ENCODE measurements at places on chromosomes 12 and 14.

DNA sequence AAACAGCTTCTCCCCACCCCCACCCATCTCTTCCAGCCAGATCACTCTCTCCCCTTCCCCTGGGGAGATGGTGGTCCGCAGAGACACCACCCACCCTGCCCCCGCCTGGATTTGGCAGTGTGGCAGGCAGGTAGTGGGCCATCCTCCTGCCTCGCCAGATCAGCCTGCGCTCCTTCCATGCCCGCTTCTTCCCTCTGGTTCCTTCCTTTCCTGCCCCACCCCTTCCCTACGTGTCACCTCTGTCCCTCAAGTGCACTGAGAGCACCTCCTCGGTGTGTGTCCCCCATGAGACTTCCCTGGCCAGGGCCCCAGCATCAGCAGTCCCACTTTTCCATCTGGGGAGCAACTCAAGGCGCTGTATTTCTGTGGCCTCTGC, 632 bp downstream of the NYNRIN start:
- no peak for DNase-seq

GRCh38 chr14:101810897-101811621, 49.5 kb downstream of the PPP2R5C start:
- no peak for DNase-seq

- no peak for DNase-seq
Observed at GRCh38 chr12:101777485-101777884, 38.2 kb upstream of the SYCP3 start.

DNA sequence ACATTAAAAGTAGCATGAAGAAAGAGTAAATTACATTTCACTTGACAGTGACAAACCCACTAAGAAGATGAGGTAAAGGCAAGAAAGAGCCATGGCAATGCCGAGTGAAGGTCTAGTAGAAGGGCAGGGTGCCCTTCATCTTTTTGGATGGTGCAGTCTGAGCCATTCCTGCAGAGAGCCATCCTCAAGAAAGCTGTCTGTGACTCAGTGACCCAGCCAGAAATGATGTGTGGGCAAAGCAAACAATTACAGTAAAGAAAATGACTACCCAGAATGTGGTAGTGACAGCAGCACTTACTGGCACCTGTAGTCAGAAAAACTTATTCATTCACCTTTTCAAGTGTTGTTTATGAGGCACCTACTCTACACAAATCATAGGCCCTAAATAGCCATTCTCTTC, 281.7 kb downstream of the DUSP6 start:
- no peak for DNase-seq

GRCh38 chr14:91723501-91723900, 8.4 kb downstream of the CATSPERB start:
- no peak for DNase-seq

- no peak for DNase-seq
Observed at GRCh38 chr12:19273482-19274330, 144.2 kb downstream of the PLEKHA5 start.

- no peak for DNase-seq
Observed at GRCh38 chr12:28089338-28089737, 100.9 kb upstream of the CCDC91 start.

DNA sequence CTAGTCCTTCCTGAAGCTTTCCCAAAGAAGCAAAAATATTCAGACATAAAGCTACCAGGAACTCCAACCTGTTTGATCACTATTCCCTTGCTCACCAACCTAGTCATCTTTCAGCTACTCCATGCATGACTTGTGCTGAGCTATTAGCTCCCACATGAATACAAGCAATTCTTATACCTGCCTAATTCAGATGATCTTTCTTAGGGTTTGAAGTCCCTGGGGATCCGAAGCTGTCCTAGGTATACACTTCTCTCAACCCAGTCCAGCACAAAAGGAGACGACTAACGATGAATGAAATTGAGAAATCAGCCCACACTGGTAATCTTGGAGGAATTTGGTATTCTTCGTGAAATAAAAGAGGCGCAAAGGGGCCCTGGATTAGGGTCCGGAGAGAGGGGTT, 631 bp upstream of the PTGR2 start:
- no peak for DNase-seq

- no peak for DNase-seq
Observed at GRCh38 chr12:4268329-4269181, 5.0 kb upstream of the CCND2 start.

DNA sequence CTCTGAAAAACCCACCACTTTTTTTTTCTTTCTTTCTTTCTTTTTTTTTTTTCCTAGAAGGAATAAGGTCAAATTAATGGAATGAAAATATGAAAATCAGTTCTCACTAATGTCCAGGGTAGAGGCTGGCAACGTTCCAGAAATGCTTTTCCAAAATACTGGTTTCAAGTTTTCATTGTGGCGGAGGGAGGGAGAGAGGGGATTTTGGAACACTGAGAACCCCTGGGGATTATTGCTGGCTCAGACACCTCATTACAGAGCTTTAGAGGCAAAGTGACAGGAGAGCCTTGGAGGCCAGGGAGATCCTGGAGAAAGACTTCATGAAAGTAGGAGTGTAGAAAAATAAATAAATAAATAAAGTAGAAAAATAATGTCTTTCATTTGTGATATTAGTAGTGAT, 45.4 kb downstream of the ALX1 start:
- DNase-seq, result no peak

DNA sequence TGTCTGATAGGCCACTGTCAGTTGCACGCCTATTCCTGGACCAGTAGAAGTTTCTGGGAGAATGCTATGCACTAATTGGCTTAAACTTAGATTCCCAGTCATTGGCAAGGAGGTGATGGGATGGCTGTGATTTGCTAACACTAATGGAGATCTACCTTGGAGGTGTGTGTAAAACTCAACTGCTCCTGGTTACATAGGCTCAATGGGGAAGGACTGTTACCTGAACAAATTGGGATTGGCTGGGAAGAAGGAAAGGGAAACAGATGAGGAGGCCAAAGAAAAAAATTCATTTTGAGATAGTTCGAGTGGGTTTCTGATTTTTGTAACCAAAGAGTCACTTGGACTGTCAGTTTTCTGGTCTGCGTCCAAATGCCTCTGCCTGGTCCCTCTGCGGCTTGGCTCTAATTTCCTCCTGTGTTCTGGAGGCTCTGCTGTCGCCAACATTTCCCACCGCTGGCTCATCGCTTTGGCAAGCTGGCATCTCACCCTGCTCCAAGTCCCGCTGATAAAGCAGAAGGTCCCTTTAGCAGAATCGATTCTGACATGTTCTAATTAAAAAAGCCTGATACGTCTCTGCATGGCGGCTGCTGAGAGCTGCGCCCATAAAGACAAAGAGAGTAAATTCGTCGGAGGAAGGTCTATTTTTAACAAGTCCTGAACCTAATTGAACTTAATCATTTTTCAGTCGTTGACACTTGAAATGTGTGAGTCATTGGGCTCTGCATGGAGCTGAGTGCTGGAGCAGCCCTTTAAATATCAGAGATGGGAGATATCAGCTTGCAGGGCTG, 2.0 kb upstream of the CCDC63 start:
- DNase-seq, result no peak

DNA sequence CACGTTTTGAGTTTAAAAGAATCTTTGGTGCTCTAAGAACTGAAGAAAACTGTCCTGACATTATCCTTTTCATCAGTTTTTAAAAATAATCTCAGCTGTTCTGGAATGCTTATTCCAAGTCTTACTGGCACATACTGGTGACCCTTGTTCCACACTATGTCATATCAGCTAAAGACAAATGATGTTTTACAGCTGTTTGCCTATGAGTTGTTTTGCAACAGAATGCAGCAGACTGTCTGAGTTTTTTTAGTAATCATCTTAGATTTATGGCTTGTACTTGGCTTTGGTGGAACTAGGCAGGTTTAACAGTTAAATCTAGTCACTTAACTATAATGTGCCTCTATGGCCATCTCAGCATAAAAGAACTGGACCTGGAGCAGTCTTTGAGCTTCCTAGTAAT, 91.6 kb upstream of the GRIN2B start:
- DNase-seq, result no peak

DNA sequence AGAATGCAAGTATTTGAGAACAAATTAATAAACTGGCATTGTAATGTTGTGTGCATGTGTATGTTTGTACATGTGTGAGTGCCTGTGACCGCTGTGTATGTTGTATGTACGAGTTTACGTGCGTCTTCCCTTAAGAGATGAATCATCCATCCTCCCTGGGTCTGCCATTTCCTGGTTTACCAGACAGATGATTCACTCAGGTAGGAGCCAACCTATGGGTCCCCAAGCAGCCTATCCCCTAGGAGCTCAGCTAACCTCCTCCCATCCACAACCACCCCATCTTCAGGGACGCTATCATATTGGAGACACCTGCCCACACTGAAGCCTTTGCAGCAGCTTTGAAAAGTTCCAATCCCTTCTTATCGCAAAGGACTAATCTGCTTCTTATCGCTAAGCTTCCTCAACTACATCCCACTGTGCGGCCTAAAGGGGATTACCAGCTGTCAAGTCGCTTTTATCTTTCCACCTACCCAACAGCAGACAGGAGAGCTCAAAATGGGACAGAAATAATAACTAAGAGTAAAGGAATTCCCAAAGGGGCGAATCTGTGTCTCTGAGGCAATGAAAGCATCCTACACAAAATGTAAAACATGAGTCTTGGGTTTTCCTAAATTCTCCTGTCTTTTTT, 81.5 kb upstream of the TMCC3 start:
- no peak for DNase-seq

GRCh38 chr12:104049278-104049902, 597 bp downstream of the GLT8D2 start:
- no peak for DNase-seq

- DNase-seq, result no peak
Observed at GRCh38 chr12:45256721-45257120, 40.8 kb downstream of the ANO6 start.

- DNase-seq, result no peak
Observed at GRCh38 chr12:32780071-32780470, 24.4 kb upstream of the YARS2 start.

DNA sequence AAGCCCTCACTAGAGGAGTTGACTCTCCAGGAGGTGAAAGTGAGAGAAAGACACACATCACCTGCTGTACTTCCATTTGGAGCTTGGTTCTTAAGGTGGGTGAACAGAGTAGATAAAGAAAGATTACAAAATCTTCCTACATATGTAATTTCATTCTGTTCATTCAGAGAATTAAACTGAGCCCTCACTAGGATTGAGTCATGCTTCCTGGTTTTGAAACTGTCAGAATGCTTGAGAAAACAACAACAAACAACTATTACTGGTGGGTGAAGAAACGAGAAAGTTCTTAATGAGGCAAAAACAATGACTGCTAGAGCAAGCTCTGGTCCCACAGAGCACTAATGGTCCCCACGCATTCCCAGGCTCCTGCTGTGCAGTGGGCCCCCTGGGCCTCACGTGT, 841.7 kb downstream of the VRK1 start:
- no peak for DNase-seq

DNA sequence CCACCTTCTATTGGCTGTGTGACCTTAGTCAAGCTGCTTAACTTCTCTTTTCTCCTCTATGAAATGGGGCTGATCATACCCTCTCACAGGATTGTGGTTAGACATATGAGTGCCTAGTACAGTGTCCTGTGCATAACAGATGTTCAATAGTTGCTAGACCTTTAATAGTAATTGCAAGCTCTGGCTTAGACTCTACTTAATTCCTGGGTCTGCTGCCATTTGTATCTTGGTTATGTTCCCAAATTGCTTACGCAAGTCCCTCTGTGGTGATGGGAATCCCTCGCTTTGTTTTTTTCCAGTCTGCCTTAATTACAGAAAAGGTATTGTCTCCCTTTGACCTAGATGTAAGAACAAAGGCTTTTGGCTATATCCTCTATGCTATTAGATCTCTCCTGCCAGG, 15.1 kb downstream of the SUDS3 start:
- no peak for DNase-seq

DNA sequence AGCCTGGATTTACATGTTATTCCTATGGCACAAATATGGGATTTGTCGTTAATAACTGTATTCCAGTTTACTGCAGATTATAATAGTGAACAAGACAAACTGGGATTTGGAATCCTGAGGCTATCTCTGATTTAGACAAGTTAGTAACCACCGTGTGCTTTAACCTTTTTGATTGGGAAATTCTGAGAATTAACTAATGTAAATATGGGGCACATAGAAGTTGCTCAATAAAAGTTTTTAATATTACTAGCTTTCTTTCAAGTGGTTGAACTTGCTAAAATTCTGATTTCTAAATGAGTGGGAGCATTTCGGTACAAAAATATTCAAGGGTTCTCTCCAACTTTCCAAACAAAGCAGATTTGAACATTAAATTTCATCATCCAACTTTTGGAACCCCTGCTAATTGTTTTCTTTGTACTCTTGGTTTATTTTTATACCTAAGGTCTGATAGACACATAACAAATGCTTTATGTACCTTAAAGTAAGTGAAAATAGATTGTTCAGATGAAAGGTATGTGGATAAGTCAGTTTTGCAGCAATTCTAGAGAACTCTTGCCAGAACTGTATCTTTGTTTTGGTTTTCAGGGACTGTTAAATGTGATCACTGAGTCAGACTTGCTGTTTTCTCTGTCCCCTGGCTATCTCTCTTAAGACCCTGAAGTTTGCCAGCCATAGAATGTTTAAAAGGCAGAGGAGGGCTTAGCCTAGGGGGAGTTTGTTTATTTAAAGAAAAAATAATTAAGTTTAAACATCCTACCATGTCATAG, 57.5 kb downstream of the FRS2 start:
- no peak for DNase-seq

DNA sequence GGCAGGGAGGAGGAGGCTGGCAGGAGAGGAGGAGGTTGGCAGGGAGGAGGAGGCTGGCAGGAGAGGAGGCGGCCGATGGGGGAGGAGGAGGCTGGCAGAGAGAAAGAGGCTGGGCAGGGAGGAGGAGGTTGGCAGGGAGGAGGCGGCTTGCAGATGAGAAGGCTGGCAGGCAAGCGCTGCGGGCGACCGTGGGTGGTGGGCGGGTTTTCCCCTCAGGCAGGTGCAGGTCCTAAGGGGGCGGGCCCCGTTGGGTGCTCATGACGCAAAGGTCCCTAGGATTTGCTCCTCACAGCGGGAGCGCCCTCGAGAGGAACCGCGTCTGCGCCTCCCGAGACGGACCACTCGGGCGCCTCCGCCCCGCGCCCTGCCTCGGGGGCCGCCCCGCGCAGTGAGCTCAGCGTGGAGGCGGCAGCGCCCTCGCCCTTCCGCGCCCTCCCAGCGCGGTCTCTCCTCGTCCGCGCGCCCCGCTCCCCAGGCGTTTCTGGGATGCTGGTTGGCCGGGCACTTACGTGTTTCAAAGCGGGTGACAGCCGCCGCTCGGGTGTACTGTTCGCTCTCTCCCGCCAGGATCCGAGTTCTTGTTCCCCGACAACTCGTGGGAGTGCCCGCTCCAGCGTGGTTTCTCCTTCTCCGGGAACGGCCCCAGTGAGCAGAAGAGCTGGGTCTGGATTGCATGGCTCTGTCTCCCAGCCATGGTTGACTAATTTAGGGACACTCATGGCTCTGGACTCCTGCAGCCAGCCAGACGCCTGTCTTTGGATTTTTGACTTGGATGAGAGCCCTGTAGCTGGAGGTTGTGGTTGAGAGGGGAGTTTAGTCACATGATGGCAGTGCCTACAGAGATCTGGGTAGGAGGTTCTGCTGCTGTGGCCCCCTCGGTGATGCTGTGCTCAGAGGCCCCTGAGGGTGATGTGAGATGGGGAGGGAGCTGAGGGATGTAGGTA, 64.1 kb upstream of the PPP4R3A start:
- peak; percentile 79 for DNase-seq

- no peak for DNase-seq
Observed at GRCh38 chr12:12891881-12892355, 556 bp downstream of the GPRC5A start.

- no peak for DNase-seq
Observed at GRCh38 chr14:72463291-72463866, 430.5 kb downstream of the DPF3 start.

GRCh38 chr14:63573581-63573980, 30.4 kb upstream of the PPP2R5E start:
- no peak for DNase-seq

GRCh38 chr14:54564868-54565784, 1.8 kb upstream of the SAMD4A start:
- no peak for DNase-seq

- DNase-seq, result no peak
Observed at GRCh38 chr12:58363971-58364370, 422.6 kb downstream of the ATP23 start.
